Ammon's horn (tissue), 1 donor: ENCODE measurements at places on chromosomes 2 and 18.

- DNase-seq = no peak
Observed at GRCh38 chr2:171482877-171483276, 39.4 kb upstream of the CYBRD1 start.

DNA sequence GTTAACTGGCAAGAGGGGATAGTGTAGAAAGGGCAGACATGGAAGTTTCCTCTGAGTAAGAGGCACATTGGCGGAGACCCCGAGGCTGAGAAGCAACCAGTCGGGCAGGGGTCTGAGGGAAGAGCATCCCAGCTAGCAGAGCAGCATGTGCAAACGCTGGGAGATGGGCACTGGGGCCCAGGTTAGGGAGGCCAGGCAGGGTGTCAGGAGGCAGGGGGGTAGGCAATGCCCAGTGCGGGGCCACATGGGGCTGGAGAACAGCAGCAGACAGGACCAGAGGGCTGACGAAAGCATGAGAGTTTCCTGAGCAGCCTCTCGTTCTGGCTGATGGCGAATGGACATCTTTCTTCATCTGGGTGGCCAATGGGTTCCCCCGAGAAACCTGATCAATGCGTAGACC is 88.2 kb downstream of the INPP5D start:
- no peak for DNase-seq

DNA sequence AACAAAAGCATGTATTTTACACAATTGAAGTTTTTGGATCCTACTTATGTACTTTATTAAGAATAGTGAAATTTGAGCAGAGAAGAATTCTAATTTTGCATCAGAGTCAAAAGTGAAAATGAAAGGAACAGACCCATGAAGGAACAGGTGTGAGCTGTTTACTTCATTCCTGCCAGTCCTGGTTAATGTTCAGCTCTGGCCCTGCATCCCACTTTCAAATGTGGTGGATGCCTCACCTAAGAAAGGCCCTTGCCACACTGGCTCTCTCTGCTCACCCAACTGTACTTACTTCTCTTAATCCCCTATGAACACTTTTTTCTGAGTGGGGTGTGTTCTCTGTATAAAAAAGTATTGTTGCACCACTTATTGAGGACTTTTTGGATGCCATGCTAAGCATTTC is 22.2 kb downstream of the FAM110C start:
- no peak for DNase-seq

DNA sequence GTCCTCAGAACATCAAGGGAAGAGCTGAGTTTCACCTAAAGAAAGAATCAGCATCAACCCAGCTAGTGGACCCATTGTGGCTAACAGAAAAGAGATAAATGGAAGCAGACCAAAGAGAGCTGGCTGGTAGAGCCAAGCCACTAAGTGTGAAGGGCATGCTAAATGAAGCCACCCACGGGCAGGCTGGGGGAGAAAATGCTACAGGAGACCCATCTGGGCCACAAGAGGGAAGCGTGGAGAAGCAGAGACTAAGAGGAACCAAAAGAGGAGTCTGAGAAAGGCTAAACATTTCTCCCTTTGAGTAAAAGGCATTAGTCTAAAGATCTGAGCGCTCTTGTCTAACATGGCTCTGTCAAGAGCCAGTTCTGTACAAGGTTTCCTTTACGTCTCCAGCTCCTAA is 15.8 kb downstream of the CWC22 start:
- no peak for DNase-seq

GRCh38 chr2:96356889-96357288 is 21.3 kb downstream of the NCAPH start:
- DNase-seq = no peak

DNA sequence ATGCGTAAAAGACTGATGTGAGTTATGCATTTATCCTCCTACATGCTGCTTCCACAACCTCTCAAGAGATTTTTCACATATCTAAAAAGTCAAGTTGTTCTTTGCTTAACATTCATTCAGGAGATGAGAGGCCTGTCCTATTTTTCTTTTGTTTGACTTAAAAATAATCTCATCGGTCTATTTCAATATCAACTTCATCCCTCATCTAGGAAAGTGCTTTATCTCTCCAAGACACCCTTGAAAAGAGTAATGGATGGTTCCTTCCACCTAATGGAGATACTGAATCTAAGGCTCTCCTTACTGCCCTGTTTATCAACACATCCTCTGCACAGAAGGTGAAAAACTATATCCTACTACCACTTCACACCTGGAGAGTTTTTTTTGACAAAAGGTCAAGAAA is 2.4 kb downstream of the NFE2L2 start:
- DNase-seq = no peak

DNA sequence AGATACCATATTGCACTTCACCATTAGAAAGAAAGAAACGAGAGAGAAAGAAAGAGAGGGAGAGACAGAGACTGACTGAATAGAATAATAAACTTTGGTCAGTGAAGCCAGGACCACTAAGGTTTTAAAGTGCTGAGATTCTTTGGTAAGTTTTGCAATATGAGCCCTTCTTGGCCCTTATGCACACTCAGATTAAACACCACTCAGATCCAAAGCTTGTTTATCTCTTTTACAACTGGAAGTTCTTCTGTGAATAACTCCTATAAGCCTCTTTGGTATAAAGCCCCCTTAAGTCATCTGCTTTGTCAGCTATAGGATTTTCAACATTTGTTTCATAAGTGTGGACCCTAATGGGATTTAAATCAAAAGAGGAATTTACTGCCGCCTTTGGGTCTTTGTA is 40.8 kb downstream of the PID1 start:
- DNase-seq = no peak

DNA sequence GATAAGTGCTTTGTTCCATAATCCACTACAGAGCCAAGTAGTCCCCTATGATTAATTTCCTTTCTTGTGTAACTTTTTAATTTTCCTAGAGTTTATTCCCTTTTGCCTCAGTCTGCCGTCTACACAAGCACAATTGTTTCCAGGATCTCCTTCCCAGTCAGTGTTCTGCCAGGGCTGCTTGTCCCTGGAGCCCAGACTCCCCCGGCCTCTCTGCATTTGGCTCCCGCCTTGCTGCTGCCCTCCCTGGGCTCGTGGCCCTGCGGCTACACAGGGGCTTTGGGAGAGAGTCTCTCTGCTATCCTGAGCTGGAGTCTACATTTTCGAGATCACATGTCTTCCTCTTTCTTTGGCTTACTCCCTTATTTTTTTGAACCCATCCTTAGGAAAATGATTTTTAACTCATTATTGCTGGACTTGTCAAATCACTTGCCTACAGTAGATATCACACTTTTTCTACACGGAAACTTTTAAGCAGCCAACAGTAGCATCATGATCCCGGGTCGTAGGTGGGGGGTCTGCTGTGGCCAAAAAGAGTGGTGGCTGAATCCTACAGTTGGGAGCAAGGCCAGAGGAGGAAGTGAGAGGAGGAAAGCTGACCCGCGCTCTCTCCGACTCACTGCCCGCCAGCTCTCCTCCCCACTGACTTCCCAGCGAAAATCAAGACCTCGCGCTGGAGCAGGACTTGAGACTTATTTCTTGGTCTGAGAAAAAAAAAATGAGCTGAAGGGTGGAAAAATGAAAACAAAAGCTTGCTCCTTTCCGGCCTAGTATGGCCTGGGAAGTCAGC is 9.4 kb downstream of the FBLN7 start:
- no peak for DNase-seq

DNA sequence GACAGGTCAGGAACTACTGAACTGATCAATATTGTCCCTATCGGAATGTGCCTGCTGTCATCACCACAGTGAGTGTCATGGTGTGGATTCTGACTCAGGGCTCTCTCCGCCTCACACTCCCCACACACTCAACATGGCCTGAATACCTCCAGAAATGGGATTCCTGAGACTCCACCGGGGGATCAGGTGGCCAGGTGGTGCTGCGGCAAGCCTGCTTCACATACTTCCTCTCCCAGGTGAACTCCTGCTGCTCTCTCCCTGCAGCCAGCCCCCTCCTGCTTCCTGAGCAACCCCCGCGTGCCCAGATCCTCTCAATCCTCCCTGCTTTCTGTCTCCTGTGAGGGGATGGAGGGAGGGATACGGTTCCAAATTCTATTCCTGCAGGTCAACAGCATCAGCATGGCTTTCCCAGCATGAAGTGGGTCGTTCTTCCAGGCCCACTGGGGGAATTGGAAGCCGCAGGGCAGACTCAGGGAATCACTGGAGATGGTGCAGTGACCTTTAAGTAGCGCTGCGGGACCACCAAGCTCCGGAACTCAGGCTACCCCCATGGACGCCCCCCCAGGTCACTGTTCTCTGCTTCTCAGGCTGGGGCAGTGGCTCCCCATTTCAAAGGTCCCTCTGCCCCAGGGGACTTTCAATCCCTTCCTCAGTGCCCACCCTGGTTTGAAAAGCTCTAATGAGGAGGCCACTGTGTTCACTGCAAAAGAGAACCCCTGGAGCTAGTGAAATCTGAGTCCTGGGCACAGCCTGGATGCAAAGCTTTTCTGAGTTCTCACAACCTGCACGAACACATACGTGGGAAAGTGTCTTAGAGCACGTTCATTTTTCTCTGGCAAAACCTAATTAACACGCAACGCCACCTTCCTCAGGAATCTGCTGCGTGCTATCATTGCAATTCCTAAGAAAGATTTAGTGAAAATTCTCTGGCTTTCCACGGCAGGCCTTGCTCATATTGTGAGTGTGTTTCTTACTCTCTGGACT is 168.4 kb downstream of the ZFP36L2 start:
- no peak for DNase-seq

GRCh38 chr2:47486841-47487497 is 84.0 kb downstream of the MSH2 start:
- no peak for DNase-seq

- no peak for DNase-seq
Observed at GRCh38 chr2:73610111-73610510, 32.1 kb downstream of the NAT8 start.

DNA sequence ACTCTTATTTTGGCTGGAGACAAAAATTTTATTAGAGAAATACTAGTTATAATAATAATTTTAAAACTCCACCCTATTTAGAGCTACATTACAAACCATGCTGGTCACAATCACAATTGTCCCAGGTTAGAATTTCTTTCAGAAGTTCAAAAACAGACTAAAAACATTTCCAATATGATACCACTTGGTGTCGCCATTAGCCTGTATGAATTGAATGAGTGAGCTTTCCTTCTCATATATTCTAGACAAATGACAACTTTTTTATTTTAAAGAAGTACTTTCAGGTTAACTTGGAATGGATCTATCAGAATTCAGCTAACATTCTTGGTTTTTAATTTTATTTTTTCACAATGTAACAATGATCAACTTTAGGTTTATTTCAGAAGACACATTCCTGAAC is 48.0 kb downstream of the SERPINB8 start:
- peak; percentile 32 for DNase-seq

- no peak for DNase-seq
Observed at GRCh38 chr18:45651275-45651674, 36.0 kb downstream of the SLC14A2 start.

DNA sequence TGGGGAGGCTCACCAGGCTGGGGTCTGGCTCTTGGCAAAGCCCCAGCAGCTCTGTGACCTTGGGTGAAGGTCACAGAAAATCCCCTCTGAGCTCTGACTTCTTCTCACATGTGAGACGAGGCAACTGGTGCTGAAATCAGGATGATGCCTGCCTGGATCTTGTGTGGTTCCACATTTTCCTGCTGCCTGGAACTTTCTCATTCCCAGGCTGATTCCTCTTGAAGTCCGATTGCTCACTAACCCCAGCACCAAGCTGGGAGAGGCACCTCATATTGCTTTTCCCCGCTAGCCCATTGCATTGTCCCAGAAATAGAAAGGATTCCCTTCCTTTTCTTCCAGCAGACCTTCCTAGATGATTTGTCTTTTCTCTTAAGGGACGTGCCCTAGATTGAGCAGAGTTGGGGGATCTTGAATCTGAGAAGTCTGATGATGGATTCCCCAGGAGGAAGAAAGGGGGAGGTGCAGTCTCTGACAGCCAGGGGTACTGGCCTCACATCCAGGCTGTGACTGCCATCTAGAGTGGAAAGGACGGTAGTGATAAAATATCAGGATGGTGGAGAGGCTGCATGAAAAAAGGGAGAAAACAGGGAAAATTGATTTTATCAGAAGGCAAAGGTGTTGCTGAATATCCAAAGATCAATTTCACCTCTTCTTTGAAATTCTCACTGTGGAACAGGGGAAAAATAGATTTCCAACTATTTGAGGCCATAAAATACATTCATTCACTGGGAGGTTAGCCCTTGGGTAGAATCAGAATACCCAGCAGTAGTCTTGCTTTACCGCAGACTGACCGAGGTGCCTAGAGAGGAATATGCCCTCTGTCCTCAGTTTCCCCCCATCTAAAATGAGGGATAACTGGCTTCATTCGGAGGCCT is 96.3 kb downstream of the FAM210A start:
- DNase-seq = peak; percentile 94

DNA sequence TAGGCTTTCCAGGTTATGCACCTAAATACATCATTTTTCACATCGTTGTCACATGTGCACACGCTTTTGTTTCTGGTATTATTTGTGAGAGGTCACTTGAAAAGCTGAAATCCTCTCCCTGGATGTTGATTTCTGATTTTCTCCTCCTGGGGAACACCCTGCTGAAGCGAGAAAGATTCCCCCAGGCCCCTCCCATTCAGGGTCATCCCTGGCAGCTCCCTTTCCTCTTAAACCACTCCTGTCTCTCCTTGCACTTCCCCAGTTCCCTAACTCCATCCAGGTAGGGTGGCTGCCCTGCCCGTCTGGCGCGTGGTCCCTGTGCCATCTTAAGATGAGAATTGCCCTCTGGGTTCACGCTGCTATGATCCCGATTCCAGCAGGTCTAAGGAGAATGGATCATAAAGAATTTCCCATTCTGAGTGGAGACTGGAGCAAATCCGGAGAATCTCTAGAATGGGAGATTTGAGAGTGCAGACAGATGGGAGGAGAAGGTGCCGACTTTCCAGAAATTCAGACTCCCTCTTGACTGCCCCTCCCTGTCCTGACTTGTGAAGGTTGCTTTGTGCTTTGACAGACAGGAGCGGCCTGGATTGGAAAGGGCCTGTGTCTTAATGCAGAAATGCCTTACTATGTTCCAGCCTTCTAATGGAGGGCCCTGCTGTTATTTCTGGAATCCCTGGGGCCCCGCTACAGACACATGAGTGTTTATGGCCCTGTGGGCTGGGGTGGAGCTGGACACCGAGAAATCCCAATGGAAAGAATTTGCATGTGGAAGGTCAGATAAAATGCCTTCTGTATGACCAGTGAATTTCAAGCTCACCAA is 1.3 kb upstream of the YWHAQ start:
- DNase-seq = no peak

GRCh38 chr2:157460384-157460837 is 16.5 kb upstream of the CYTIP start:
- DNase-seq = no peak

DNA sequence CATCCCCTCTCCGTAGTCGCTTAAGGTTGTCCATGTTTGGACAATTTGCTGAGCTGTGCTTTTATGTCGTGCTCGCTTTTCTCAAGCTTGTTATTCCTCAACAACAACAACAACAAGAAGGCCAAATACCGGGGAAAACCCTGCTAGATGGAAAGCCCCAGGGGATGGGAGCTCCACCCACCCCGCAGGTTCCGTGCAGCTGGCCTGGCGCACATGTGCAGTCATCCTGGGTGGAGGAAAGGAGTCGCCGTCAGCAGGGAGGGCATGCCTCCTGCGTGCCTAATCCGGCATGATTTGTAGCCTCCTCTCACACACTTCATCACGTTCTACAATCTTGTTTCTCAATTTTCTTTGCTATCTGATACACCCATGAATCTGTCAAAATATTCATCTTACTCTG is 87.4 kb upstream of the SALL3 start:
- no peak for DNase-seq
